Stimulated activated CD8-positive, alpha-beta memory T cell treated with anti-CD3 and anti-CD28 coated beads, Interleukin-15, amount 100 ng/mL, for 24 hours (primary cell): ENCODE measurements at places on chromosomes 6 and 20.

GRCh38 chr6:36599791-36600209 lies 5.6 kb downstream of the SRSF3 start:
- DNase-seq = peak; percentile 21

- DNase-seq = no peak
These were observed 313.2 kb downstream of the HIVEP2 start for GRCh38 chr6:142631517-142632385.

GRCh38 chr6:166143011-166143410 lies 24.6 kb downstream of the TBXT start:
- DNase-seq = no peak

DNA sequence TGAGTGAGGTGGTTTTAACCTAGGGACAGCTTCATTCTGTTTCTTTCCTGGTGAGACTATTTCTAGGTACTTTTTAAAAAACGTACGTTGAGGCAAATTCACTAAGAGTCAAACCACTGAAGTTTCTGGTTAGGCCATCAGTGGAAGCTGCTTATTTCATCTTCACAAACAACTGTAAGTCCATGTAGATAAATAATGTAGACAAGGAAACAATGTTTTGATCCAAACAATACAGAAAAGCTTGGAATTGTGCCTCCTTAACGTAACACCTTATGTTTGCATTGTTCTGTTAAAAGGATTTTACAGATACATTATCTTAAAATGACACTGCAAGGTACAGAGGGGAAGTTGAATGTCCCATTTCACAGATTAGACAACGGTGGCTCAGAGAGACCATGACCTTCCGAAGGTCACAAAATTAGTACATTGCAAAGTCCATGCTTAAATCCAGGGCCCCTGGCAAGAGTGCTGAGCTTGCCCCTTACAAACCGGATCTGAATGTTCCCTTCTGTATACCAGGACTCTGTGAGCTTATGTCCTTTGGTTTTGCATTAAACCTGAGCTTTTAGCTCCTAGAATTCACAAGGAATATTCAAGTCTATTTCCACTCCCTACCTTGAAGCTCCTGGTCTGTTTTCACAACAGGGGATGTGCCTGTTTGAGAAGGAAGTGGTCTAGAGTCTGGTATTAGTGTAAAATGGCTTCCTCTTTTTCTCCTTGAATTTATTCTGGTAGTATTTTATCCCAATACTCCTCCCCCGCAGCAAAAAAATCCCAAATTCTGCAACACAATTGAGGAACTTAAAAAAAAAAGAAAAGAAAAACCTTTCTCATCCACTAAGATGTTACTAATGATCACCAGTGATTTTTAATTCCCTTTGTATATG lies 28.9 kb upstream of the ZNF217 start:
- no peak for DNase-seq

DNA sequence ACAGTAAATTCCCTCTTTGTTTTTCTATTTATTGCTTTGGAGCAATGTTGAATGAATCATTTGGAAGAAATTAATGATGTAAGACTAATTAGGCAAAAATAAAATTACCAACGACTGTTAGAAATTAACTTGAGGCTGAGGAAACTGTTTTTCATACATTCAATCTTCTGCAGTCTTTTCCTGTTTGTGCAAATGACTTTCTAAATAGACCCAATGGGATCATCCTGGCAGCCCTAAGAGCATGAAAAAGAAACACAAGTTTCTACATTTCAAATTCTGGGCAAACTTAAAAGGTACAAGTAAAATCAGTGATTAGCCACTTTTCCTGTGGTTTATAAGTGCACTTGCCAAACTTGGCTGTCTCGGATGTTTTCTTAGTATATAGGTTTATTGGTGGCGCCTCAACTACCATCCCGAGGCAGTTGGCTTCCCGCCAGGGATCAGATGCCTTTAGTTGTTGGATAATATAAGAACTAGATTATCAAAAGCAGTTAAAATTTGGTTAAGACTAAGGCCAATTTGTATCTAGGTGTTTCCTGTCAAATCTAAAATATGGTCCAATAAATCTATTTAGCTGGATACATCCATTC lies 181.2 kb downstream of the ISM1 start:
- no peak for DNase-seq

GRCh38 chr6:52251113-52251512 lies 6.8 kb upstream of the IL17F start:
- no peak for DNase-seq
